ENCODE measurements at places on chromosomes 12 and 14.
A peak's percentile ranks its signal among the peaks of the same experiment; 100 is the strongest.

DNA sequence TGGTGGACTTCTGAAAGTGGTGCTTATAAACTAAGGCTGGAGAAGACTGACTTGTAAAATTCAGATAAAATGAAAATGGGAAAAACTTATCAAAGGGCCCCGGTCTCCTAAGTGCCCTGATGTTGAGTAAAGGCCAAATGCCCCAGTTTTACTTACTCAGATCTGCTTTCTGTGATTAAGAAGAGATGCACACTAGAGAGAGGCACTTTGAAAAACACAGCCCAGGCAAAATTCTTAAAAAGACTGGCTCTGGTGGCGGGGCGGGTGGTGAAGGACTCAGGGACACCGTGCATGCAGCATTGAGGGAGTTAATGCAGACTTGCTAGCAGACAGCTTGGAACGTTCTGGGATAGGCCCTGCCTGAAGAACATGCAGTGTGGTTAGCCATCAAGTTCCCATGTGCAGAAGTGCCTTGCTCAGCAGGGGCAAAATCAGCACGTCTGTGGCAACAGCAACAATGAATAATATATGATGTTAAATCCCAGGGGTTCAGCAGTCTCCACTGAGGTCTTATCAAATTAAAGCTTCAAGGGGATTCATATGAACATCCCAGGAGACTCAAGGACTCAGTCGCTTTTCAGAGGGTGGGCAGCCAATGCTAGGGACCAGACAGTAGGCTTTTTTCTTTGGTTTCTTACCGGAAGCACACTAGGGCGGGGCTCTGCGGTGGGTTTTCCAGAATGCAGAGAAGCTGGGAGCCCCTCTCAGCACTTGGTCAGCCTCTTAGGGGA, 105.0 kb downstream of the DAD1 start:
- DNase-seq: no peak

GRCh38 chr14:24965934-24966578, 83.9 kb downstream of the STXBP6 start:
- DNase-seq: peak; percentile 28

GRCh38 chr12:1126091-1126490, 135.1 kb downstream of the ERC1 start:
- DNase-seq: no peak

DNA sequence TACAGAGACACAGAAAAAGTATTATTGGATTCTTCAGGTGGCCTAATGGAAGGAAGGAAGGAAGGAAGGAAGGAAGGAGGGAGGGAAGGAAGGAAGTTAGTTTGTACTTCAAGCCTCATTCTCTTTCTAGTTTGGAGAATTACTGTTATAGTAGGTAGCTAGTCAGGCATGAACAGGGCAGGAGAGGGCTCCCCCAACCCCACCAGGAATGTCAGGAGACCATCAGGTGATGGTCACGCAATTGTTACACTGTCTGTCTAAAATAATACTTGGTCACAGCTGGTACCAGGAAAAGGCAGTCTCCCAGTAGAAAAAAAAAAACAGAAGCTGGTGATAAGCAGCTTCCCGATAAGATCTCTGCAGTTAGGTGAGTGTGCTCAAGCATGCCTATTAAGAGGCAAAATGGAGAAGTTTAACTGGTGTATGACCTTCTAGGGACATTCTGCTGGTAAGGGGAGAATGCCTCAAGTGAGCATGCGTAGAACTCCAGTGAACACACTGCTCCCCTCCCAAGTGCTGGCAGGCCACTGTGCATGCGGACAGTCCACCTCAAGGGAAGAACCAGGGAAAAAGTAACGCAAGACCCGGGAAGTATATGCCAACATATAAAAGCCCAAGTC, 358.4 kb upstream of the SOX5 start:
- DNase-seq: no peak

- no peak for DNase-seq
These were observed 6.0 kb upstream of the SDSL start for GRCh38 chr12:113416091-113416754.

- no peak for DNase-seq
These were observed 2.6 kb upstream of the CNOT2 start for GRCh38 chr12:70240673-70241072.

DNA sequence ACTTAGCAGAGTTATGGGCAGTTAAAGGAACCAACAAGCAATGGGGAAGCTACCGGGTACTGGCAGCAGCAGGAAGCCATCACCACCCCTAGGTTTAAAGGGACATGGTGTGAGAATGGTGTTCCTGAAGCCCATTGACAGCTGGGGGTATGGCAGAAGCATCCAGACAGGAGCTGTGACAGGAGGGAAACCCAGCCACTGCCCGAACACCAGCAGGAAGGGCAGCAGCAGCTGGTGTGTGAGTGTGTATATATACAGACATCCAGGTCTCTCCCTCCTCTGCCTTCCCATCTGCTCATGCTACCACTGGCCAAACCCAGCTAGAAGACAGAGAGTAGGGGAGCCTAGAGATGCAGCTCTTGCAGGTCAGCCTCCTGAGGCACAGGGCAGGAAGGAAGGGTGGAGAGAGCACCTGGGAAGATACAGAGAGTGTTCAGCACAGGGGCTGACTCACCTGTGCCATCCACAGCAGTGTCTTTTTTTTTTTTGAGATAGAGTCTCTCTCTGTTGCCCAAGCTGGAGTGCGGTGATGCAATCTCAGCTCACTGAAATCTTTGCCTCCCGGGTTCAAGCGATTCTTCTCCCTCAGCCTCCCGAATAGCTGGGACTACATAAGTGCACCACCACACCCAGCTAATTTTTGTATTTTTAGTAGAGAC, 9.2 kb upstream of the ADCK1 start:
- DNase-seq: no peak

DNA sequence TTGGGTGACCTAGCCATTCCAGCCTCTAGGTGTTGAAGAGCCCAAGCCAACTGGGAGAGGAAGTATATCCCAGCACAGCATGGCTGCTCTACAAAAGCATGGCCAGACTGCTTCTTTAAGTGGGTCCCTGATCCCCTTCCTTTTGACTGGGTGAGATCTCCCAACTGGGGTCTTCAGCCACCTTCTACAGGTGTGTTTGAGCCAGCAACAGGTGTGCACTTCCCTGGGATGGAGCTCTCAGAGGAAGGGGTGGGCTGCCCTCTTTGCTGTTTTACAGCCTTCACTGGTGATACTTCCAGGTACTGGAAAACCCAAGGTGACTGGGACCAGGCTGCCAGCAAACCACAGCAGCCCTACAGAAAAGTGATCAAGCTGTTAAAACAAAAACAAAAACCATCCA, 14.2 kb upstream of the GNS start:
- DNase-seq: no peak

GRCh38 chr14:85439696-85440328, 90.1 kb upstream of the FLRT2 start:
- no peak for DNase-seq

- DNase-seq: no peak
These were observed 120.5 kb upstream of the RMST start for GRCh38 chr12:97342130-97342529.

DNA sequence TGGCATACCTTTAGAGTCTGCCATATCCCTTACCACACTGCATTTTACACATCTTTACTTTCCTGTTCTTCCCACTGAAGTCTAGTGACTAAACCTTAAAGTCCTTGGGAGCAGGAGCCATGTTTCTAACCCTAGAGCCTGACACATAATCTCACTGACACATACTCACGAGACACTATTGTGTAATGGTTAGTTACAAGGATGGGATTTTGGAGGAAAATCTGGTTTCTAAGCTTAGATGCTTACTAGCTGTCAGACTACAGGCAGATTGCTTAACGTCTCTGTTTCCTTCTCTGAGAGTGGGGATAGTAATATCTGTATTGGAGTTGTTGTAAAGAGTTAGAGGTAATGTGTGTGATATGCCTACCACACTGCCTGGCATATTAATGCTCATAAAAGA, 6.2 kb upstream of the DYRK4 start:
- DNase-seq: no peak

GRCh38 chr12:51926718-51927117, 19.4 kb downstream of the ACVRL1 start:
- DNase-seq: no peak

- no peak for DNase-seq
These were observed 888.6 kb downstream of the TMTC2 start for GRCh38 chr12:83575326-83575725.

- no peak for DNase-seq
These were observed 5.3 kb downstream of the ZNF10 start for GRCh38 chr12:133135747-133136146.

GRCh38 chr14:30834353-30834752, 40.0 kb upstream of the COCH start:
- no peak for DNase-seq

- no peak for DNase-seq
These were observed 45.1 kb downstream of the ARID2 start for GRCh38 chr12:45774508-45775162.

GRCh38 chr14:101721951-101722661, 39.4 kb upstream of the PPP2R5C start:
- peak; percentile 39 for DNase-seq

GRCh38 chr12:52378091-52378490, 7.4 kb downstream of the KRT84 start:
- DNase-seq: no peak

GRCh38 chr12:1880153-1880845, 38.2 kb downstream of the CACNA2D4 start:
- DNase-seq: no peak

DNA sequence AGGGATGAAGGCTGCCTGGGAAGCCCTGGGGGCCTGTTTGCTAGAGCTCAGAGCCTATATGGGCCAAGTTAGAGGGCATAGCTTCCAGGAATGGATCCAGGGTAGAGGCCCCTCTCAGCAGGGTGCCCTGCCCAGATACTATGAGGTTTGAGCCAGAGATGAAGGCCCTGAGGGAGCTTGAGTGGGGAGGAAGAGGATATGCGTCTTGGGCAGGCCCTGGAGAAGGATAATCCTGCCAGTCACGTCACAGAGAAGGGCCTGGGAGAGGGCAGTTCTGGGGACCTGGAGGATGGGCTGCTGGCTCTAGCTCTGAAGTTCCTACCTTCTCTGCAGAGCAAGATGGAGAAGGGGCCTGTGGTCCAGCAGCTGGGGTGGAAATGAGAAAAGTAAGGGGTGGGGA, 5.9 kb upstream of the CACNB3 start:
- DNase-seq: no peak

DNA sequence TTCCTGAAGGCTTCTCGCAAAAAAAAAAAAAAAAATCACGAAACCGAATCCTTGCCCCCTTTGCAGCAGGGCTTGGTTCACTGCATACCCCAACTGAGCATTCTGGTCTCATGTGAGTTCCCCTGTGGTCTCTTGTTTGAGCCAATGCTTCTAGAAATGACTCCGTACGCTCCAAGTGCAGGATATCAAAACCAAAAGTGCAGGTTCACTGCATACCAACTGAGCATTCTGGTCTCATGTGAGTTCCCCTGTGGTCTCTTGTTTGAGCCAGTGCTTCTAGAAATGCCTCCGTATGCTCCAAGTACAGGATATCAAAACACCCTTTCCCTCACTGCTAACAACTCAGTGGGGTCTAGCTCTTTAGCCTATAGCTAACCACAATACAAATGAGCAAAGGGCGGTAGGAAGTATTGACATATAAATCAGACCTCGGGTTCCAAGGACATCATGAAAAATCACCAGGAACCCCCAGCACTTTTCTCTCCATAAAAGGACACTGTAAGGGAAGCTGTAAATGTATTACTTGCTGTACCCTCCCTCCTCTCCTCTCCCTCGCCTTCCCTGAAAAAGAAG, 206.3 kb upstream of the NOS1 start:
- DNase-seq: no peak

GRCh38 chr14:89720741-89721729, 233.5 kb downstream of the EFCAB11 start:
- no peak for DNase-seq
